ENCODE measurements at places on chromosomes 1 and 21.

GRCh38 chr1:223731133-223731770 lies 18.9 kb downstream of the CAPN2 start:
- DNase-seq: peak; percentile 71

DNA sequence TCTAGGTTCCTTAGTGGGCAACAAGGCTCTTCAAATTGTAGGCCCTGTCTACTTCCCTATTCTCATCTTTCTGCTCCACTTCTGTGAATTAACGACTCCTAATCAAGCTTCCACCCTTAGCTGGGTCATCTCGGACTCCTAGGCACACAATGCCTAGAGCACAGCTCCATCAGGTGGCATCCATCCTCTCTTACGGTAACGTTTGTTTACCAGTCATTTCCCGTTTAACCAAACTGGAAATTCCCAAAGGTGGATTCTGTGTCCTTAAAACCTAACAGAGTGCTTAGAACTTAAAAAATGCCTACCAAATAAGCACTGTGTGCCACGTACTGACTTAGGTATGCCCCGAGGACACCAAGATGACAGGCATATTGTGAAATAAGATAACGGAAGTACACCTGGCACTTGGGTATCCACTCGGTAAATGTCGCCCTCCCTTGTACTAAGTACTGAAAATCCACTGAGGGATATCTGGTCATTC lies 1.5 kb downstream of the PARP1 start:
- no peak for DNase-seq

GRCh38 chr21:30408782-30409494 lies 13.1 kb downstream of the KRTAP13-1 start:
- DNase-seq: no peak

- DNase-seq: no peak
These were observed 40.6 kb downstream of the KCNA2 start for GRCh38 chr1:110565565-110565964.

DNA sequence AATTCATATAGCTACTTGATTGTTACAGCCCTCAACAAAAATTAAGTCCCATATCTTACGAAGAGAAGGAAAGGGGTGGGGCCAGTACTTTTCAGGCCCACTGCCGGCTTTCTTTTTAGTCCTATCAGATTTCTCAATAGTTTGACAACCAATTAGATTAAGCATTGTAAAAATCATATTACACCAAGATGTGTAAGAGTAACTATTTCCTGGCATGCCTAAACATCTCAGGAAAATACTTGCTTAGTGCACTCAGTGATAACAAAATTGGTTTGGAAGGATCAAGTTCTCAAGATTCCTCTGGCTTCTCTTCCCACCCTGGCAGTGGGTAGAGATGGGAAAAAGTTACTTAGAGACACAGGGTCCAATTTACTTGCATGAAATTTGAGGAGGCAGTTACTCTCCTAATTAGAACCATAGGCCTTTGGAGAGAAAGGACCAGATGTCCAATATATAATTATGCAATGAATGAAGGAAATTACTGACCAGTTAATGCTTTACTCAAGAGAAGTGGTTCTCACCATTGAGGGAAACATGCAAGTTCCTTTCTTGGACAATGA lies 30.1 kb downstream of the STPG1 start:
- no peak for DNase-seq

GRCh38 chr1:200526709-200527612 lies 93.6 kb downstream of the KIF14 start:
- DNase-seq: no peak

DNA sequence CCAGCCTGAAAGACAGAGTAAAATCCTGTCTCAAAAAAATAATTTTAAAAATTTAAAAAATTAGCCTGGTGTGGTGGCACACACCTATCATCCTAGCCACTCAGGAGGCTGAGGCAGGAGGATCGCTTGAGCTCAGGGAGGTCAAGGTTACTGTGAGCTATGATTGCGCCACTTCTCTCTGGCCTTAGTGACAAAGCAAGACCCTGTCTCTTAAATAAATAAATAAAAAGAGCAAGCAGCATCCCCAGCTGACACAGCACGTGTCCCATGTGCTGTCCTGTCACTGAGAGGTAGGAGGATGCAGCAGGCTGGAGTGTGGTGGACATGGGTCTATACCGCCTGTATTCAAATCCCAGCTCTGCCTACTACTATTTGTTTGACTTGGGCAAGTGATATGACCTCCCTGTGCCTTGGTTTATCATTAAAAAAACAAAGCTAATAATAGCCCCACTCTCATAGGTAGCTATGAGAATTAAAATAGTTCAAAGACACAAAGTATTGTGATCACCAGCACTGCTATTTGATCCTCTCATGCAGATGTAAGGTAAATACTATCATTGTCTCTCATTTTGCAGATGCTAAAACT lies 22.2 kb upstream of the ECE1 start:
- no peak for DNase-seq

- DNase-seq: no peak
These were observed 41.6 kb downstream of the CD58 start for GRCh38 chr1:116529199-116529631.

- no peak for DNase-seq
These were observed 72.2 kb downstream of the PLEKHA6 start for GRCh38 chr1:204287466-204287891.

GRCh38 chr1:164611754-164612642 lies 53.0 kb downstream of the PBX1 start:
- DNase-seq: peak; percentile 45

DNA sequence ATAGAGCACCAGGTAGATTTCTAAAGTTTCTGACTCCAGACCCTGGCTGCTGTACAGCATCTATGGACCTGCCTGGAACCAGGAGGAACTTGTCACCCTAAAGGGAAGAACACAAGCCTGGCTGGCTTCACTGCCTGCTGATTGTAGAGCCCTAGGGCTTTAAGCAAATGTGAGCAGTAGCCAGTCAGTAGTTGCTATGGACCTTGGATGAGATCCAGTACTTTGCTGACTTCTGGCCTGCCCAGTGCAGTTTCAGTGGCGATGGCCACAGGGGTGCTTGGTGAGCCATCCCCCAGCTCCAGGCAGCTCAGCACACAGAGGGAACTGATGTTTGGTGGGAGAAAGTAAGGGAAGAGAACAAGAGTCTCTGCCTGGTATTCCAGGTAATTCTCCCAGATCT lies 68.4 kb downstream of the ATP6V1G3 start:
- DNase-seq: no peak

GRCh38 chr1:180581635-180582039 lies 22.9 kb downstream of the OVAAL start:
- DNase-seq: no peak

DNA sequence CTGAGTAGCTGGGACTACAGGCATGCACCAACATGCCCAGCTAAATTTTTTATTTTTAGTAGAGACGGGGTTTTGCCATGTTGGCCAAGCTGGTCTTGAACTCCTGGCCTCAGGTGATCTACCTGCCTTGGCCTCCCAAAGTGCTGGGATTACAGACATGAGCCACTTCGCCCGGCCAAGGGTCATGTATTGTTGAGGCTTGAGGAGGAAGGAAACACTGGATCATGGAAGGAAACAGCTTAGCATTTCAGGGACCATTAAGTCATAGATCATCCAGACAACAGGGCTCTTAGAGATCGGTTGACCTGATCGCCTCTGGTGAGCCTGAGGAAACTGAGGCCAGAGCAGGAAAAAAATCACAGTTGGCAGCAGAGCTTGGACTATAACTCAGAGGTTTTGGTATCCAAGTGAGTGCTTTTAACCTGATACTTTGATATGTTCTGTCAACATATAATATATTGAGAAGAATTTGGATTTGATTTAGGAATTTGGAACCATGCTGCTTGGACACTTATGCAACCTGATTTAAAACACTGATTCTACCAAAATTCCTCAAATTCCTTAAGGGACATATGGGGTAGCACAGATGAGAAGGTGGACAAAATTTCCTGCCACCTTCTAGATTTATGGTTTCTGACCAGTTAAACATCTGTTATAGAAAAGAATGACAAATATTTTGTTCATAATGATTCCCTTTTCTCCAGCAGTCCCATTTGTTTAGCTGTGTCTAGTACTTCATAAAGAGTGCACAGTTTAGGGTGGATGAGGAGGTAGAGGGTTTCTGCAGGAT lies 13.1 kb upstream of the BMP8A start:
- no peak for DNase-seq

DNA sequence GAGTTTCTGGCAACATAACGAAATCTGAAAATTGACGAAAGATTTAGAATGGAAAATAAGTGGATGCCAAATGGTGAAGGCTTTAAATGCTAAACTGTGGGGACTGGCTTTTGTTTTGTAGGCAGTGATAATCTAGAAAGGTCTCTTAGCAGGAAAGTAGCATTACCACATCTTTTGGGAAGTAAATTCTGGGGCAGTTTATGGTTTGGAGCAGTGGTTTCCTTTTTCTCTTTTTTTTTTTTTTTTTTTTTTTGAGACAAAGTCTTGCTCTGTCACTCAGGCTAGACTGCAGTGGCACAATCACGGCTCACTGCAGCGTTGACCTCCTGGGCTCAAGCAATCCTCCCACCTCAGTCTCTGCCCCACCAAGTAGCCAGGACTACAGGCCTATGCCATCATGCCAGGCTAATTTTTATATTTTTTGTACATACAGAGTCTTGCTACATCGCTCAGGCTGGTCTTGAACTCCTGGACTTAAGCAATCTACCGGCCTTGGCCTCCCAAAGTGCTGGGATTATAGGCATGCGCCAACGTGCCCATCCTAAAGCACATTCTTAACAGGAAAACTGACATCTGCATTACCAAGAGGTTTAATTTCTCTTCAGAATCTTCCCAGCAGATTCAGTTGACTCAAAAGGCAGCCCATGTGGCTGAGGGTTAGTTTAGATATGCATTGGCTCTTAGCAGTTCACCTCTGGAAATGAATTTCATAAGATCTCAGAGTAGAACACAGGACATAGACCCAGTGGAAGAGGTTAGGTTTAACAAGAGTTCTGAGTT lies 32.9 kb downstream of the C21orf91 start:
- DNase-seq: no peak

DNA sequence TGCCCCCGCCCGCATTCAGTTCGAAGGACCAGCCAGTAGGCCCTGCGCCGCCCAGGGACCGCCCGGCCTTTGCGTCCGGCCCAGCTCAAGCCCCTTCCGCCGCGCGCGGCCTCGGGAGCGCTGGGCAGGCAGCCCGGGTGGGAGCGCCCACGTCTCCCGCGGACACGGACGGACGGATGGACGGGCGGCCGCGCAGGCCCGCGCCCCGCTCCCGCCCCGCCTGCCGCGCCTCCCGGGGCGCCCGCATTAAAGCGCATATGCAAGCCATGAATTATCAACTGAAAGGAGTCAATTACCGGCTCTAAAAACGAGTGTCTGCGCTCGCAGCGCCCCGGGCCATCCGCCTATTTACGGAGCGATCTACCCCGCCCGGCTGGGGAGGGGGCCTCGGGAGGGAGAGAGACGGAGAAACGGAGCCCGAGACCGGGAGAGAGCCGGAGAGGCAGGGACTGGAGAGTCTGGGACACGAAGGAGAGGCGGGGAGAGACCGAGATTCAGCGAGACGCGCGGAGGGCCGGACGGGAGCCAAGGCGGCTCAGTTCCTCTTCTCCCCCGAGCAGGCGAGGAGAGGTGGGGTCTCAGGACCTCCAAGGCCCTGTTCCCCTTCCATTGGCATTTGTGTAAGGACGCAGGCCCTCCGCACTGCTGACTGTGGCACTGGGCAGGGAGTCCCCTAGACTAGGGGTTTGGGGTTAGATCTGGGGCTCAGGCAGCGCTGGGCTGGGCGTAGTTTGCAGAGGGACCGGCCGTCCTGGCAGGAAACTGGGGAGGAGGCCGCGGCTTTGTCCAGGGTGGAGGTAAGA lies 41.3 kb upstream of the DMBX1 start:
- DNase-seq: no peak

GRCh38 chr1:5465281-5465711 lies 526.9 kb downstream of the NPHP4 start:
- no peak for DNase-seq

DNA sequence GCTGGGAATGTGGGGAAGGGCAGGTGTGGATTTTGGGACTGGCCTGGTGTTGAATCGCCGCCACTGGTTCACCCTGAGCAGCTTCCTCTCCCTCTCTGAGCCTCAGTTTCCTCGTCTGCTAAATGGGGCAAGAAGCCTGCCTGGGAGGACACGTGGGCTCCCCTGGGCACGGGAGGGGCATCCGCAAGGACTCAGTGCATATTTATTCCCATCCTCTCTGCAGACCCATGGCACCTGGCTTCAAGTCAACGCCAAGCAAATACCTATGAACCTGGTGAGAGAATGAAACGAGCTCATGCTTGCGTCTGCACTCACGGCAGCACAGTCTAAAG lies 234.4 kb downstream of the PTPRU start:
- no peak for DNase-seq

GRCh38 chr1:232147215-232147614 lies 482.7 kb downstream of the SIPA1L2 start:
- DNase-seq: no peak

- no peak for DNase-seq
These were observed 4.3 kb downstream of the IGSF9 start for GRCh38 chr1:159941141-159941540.

DNA sequence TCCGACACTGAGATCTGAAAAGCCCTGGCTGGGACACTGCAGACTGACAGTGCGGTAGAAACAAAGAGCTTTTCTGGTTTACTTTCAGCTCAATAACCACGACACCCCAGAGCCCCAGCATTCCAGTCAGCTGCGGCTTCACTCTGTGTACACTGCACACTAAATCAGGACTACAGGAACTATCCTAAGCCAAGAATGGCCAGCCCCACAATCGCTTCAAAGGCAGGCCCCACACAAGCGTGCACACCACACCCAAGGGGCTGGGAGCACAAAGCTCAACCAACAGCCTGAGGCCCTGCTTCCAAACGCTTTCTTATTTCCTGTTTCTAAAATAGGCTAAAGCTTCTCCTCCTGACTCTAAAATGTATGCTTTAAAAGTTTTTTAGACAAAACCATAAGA lies 28.4 kb downstream of the URB1 start:
- no peak for DNase-seq

DNA sequence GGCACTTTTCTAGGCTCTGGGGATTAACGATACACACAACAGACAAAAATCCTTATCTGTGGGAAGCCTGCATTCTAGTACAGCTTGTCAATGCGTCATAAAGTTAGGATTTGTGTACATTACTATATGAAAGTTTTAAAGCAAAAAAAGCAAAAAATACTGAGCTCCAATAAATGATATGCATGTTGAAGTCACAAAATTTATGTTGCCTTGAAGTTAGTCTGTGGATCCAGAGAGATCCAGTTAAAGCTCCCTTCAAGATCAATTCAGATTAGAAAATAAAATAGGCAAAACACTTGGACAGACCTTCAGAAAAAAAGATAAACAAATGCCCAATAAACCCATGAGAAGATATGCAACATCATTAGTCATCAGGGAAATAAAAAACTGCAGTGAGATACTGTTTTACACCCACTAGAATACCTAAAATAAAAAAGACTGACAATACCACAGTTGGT lies 33.1 kb upstream of the KCNQ4 start:
- no peak for DNase-seq

DNA sequence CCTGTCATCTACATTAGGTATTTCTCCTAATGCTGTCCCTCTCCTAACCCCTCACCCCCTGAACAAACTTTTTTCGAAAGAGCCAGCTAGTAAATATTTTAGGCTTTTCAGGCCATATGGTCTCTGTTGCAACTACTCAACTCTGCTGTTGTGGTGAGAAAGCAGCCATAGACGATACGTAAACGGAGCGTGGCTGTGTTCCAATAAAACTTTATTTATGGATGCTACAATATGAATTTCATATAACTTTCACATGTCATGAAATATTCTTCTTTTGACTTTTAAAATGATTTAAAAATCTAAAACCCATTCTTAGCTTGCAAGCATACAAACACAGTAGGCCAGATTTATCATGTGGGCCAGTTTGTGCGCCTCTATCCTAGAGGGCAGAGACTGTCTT lies 11.2 kb upstream of the RPS6KA1 start:
- no peak for DNase-seq
